ENCODE measurements at places on chromosomes 7 and 10.
A peak's percentile ranks its signal among the peaks of the same experiment; 100 is the strongest.

DNA sequence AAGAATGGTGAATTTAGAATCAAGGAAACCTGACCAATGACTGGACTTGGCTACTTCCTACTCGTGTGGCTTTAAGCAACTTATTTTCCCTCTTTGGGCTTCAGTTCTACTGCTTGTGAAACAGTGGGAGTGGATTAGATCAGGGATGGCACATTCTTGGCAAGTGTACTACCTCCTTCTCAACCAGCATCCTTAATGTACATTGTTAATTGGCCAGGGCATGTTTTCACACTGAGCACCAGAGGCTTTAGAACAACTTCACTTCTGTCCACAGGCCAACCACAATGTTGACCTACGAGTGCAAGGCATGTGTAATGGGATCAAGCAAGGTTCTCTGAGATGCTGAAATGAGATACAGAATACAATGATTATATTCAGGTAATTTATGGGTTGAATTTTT is 315.3 kb downstream of the ADRA2A start:
- DNase-seq = no peak

GRCh38 chr7:111147708-111148533 is 57.0 kb downstream of the LRRN3 start:
- no peak for DNase-seq

DNA sequence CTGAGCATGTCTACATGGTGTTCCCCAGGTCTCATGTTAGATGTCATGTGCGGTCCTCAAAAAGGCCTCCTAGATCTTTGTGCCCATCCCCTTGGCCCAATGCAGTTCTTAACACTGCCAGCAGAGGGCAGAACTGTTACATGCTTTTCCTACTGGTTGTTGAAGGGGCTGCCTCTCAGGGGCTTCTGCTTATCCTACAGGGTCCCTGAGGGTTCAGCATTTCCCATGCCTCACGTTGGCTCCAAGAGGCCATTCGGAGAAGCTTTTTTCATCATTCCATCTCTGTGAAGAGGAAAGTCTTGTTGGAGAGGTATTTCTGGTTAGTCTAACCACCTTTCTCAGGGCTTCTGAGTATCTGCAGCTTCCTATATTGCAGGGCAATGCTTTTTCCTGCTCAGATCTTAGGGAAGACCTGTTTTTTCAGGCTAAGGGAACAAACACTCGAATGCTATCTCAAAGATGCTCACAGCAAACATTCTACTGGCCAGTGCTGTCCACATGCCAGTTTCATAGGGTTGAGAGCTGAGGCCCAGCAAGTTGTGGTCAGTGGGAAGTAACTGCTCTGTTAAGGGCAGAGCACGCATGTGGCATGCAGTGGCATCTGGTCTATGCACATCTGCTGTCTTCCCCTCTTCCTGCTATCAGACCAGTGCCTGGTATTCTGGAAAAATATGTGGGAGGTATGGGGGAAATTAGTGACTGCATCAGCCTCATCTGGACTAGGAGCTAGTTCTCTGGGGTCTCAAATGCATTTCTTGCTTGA is 31.5 kb downstream of the MBL2 start:
- DNase-seq = peak; percentile 13

- no peak for DNase-seq
These were observed 82.7 kb upstream of the MACROH2A2 start for GRCh38 chr10:69969977-69970376.

Data from CD4-positive, alpha-beta T cell treated with Interleukin-4 for 1 hour (primary cell).